ENCODE measurements at places on chromosomes 4 and X.

GRCh38 chrX:45515262-45516215, 314.9 kb upstream of the DIPK2B start:
- peak; percentile 91 for DNase-seq

- no peak for DNase-seq
Observed at GRCh38 chr4:186734251-186734650, 10.6 kb upstream of the FAT1 start.

DNA sequence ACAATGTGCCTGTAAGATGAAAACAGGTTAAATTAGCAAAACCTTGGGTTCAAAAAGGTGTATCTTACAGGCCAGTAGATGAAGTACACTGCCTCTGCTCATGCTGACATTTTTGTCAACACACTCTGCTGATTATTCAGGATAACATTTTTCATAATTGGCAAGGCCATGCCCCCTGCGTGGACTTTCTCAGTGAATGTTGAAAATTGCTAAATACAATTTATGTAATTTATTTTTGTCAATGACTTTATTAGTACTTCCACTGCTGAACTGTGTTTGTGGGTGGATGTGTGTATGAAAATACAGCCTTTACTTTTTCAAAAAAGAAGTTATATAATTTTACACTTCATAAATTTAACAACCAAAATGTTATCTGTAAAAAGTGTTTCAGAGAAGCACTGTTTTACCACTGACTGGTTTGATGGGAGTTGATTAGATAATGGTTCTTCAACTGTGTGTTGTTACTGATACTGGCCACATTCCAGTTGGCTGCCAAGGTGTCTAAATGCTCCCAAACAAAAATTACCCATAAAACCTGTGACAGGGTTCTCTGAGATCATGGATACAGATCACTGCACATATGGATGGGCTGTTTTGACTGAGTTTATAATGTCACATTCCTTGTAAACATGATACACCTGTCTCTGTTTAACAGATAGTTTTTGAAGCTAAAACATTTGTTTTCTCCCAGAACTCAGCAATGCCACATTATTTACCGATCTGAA, 151.9 kb upstream of the SLC7A11 start:
- no peak for DNase-seq

DNA sequence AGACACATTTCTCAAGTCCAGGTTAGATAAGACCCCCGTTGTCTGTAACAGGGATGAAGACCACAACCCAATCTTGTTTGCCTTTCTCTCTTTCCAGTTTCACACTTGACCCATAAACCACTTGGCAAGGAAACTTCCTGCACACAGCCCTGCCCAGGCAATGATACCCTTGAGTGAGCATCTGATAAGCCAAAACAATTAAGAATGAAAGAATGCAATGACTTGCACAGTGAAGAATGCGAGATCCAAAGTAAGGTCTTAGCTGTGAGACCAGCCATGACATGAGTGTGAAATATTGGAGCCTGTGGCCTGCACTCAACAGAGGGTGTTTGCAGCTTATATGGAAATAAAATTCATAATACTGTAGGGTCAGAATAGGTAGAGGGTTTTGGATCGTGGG, 37.9 kb upstream of the MXRA5 start:
- DNase-seq = no peak

GRCh38 chr4:151324752-151325110, 674 bp downstream of the SH3D19 start:
- no peak for DNase-seq

DNA sequence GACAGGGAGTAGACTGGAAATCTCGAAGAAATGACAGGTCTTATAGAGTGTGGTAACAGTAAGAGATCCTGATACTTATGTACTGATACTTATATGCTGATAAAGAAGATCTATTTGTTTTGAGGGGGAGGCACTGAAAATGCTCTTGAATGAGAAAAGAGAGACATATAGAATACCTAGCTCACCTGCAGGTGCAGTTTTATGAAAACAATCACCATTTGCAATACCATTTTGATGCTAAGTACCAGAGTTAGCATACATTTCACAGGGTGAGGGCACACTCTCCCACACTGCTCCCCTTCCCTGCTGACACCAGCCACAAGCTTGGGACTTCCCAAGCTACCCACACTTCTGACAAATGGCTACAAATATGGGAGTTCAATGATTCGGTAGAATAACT, 1490.1 kb upstream of the IGFBP7 start:
- DNase-seq = no peak

- no peak for DNase-seq
Observed at GRCh38 chrX:70444326-70444945, at the start of gene DLG3. DLG3 (plus strand) TSS chrX:70444835; CDS start chrX:70445202, 367 bp downstream.

- DNase-seq = no peak
Observed at GRCh38 chr4:48110452-48110978, 23.5 kb downstream of the TXK start.

- no peak for DNase-seq
Observed at GRCh38 chrX:114134465-114134864, 449.4 kb upstream of the HTR2C start.

- no peak for DNase-seq
Observed at GRCh38 chr4:99665983-99666382, 8.4 kb upstream of the C4orf54 start.

- DNase-seq = no peak
Observed at GRCh38 chr4:113730467-113731216, 30.9 kb downstream of the CAMK2D start.

DNA sequence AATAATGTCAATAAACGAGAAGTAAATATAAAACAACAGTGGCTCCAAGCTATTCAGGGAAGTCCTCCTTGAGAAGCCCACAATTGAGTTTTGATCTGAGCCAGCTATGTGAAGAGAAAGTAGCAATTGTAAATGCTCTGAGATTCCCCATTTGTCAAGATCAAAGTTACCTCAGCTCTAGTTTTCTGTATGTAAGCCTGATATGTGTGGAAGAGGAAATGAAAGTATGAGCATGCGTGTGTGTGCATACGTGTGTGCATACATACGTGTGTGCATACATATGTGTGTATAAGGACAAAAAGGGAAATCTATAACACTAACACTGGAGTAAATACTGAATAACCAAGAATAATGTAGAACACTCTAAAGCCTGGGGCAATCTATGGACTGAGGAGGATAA, 130.3 kb downstream of the SCFD2 start:
- no peak for DNase-seq

- DNase-seq = no peak
Observed at GRCh38 chr4:85058551-85058950, 92.1 kb upstream of the WDFY3 start.

DNA sequence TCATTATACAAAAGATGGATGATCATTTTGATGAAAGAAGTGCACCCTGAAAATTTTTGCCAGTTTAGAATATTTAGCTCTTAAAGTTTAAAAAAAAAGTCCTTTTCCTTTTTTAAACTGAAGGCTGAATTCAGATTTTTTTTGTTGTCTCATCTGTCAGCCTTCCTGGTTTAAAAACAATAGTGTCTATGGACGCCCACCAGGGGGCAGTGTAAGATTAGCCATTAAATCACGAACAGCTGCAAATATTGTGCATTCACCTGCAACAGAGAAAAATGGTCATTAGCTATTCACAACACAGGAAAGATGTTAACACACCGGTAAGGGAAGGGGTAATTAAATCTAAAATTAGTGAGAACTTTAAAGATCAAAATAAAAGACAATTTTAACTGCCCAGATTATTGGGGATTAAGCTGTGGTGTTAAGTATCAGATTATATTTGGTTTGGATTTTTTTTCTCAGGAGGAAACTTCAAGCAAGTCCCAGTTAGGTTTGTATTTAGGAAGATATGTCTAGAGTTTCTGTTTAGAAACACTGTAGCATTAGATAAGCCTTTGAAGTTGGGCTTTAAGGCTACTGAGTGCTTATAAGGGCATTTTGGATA, 4.4 kb upstream of the CXorf38 start:
- DNase-seq = peak; percentile 50

DNA sequence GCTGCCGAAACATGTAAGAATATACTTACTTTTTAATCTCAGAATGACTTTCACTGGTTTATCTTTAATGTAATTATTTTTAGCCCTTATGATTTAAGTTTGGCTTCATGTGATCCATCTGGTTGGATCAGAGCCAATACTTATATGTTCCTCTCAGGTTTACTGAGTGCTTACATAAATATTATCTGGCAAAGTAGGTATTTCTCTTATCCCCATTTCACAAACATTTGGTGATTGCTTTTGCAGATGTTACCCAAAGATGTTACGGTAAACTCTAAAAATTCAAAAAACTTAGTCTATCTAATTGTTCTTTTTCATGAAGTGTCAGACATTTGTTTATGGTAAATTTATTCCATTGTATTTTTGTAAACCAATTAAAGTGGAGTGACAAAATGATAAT, 115.0 kb upstream of the TLL1 start:
- no peak for DNase-seq

GRCh38 chrX:50905334-50905733, 5.2 kb upstream of the BMP15 start:
- peak; percentile 17 for DNase-seq

DNA sequence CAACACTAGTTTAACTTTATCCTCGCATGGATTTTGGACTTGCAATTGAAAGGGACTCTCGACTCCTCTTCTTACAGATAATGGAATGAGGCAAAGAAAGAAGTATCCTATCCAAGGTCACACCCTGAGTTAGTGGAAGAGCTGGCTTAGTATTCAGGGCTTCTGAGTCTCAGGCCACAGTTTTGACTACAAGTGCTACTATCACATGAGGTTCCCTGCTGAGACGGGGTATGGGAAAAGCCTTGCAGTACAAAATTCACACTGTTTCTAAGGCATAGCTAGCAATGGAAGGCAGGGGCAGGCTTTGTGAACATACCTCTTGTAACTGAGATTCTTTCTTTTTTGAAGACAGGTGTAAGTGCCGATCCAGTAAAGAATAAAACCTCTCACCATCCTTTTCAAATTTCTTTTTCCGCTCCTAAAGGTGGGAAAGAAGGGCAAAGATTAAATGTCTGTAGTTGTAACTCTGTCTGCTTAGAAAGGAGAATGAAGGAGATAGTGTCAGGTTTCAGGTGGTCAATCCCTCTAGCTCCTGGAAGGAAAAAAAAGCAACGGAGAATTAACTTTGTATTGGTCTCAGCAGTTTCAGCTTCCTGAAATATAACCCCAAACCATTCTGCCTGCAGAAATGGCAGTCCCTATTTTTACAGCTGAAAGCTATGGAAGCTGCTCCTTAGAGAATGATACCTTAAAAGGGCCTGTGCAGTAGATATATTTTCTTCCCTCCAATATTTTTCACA, 199.0 kb downstream of the OPHN1 start:
- no peak for DNase-seq

GRCh38 chr4:7564242-7564641, 129.5 kb upstream of the PSAPL1 start:
- DNase-seq = peak; percentile 16

All from inflammatory macrophage (primary cell).